ENCODE measurements at places on chromosomes 7 and 10. TPM values are rescaled to one million over a fixed set of nuclear protein-coding genes. Genes with fewer than 3 reads are reported as not detected.

- no peak for DNase-seq
Measured at GRCh38 chr7:130063036-130063435, 7.3 kb upstream of the KLHDC10 start.

Gene NPFFR1
- total RNA-seq = not detected

GRCh38 chr7:70165477-70166170 is 567.3 kb downstream of the AUTS2 start:
- DNase-seq = no peak

Gene CUL1
- 39.7 TPM for total RNA-seq

- peak; percentile 53 for DNase-seq
Measured at GRCh38 chr10:1109795-1110673, 53.8 kb downstream of the WDR37 start.

Gene PANK1
- 9.6 TPM for total RNA-seq

- DNase-seq = no peak
Measured at GRCh38 chr10:97766996-97767924, 4.5 kb downstream of the SFRP5 start.

DNA sequence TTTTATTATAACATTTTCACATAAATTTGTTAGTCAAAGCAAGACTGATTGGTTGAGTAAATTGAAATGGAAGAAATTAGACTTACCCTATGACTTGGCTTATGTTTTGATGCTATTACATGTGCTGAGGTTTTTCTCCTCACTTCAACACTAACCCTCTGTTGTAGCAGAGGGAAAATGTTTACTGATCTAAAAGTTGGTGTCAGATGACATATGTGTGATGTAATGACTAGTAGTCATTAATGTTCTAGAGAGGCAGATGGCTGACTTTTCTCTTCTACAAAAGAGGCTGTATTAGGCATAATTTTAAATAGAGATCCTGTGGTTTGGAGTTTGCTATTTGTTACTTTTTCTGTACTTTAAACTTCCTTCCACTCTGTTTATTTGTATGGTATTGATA is 266.0 kb downstream of the BBS9 start:
- no peak for DNase-seq

- DNase-seq = no peak
Measured at GRCh38 chr7:129882531-129882930, 70.2 kb downstream of the UBE2H start.

- DNase-seq = no peak
Measured at GRCh38 chr7:100584054-100584682, 1.8 kb downstream of the LRCH4 start.

- peak; percentile 13 for DNase-seq
Measured at GRCh38 chr7:92075455-92076158, 58.7 kb downstream of the CYP51A1 start.

Gene CLEC2L
- total RNA-seq = not detected

DNA sequence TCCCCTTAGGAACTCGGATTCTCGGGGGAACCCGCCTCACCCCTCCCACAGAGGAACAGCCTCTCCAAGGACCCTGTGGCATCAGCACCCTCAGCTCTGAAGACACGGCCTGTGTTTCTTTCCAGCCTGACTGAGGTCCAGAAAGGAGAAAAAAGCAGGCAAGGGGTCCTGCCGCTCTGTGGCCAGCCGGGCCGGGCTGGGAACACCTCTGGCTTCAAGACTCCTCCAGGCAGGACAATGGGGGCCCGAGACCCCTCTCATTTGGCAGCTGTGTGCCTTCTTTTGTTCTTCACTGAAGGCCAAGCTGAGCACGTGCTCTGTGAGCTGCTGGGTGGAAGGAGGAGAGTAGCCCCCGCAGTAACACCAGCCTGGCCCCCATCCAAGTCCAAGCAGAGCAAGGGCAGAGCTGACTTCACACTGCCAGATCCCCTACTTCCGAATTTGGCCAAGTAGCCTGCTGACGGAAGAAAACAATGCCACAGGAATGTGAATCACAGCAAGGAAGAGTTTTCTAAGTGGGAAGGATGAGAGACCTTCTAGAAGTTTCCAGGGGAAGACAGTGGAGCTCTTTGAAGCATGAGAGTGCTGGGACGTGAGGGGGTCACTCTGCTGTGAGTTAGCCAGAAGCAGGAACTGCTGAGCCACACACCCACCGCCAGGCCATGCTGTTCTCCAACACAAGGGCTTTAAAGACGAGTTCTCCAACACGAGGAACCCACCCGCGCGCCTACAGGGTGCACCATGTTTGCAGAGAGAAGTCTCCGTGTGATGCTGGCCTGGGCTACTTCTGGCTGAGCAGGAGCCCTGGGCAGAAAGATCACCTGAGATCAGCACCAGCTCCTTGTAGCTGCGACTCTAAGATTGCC is 3.1 kb downstream of the CNPY1 start:
- DNase-seq = no peak

DNA sequence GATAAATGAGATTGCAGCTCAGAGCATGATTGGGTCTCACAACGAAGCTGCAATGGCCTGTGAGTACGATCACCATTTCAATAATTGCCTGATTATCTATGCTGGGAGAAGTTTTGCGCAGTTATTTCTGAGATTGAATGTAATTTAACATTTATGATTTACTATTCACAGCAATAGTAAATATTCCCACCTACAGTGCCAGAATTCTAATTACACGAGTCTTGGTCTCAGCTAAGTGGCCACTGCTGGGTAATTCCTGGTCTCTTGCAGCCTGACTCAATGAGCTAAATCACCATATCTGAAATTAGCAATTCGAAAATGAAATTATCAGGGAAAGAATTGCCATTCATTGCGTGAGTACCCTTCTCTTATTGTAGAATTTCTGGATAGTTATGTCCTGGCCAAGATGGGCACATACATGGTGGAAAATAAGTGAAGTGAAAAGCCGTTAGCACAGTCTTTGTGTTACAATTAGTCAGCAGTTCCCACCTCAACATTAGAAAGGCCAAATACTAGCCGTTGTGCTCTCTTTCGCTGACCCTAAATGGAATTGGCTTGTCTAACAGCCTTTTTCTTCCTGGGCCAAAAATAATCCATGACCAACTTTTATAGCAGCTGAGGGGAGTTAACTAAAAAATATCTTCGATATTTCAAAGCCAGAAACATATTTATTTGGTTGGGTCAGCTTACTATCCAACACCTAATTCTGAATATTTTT is 681.0 kb upstream of the C7orf33 start:
- no peak for DNase-seq

- DNase-seq = no peak
Measured at GRCh38 chr7:47253650-47254080, 328.2 kb downstream of the TNS3 start.

DNA sequence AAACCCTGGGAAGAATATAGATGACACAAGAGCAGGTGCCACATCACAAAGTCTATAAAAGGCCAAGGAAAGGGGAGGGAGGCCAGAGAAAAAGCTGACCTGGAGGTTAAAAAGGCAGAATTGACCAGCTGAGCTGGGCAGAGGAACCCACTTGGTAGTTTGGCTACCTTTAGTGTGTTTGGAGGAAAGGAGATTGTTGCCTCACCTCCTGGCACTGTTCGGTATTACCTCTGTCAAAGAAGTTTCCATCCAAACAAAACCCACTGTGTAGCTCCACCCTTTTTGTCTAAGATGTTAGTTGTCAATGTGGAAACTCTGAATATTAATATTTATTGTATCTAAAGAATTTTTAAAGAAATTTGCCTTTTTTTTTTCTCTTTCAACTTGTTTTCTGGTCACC is 23.4 kb downstream of the ENTPD7 start:
- DNase-seq = no peak

Gene PON1
- total RNA-seq = 0.26 TPM

DNA sequence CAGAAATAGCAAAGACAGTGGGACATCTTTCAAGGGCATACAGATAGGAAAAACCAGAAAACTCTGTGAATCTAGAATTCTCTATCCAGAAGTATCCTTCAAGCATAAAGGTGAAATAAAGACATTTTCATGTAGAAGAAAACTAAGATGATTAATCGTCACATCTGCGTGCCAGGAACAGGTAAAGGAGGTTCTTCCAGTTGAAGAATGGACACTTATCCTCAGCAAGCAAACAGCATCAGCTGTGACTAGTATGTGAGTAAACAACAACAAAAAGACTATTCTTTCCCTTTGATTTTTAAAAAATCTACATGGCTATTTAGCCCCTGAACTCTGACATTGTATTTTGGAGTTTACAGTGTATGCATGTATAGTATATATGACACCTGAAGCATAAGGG is 124.9 kb downstream of the LRMDA start:
- no peak for DNase-seq

DNA sequence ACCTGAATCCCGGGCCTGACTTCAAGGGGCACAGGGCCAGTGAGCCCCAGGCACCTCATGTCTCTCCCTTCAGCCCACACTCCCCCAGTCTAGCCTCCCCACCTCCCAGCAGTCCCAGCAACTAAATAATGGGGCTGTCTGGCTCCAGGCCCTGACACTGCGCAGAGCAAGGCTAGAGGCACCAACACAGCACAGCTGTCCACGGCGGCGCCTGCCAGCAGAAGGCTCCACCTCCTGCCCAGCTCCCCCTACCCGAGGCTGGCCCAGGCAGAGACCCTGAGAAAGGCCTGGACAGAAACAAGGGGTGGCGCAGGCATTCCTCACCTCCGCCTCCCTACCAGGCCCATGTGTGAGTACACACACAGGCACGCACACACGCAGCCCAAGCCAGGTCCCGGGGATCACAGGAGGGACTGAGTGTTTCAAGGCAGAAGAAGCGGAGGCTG is 6.1 kb downstream of the KCNH2 start:
- no peak for DNase-seq

GRCh38 chr10:68106656-68107055 is 2.6 kb upstream of the MYPN start:
- no peak for DNase-seq

DNA sequence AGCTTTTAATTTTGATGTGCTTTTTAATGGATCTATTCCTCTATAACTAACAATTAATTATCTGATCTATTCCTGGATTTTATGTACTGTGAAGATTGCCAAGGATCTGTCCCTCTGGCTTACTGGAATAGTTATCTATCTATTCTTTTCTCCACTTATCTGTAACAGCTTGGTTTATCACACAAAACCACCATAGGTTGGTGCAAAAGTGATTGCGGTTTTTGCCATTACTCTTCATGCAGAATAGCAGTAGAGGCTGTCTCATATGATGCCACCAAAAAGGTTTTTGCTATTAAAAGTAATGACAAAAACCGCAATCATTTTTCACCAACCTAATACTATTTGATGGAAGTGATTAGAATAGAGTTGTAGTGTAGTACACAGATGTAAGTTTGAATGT is 115.7 kb downstream of the PDE1C start:
- no peak for DNase-seq

GRCh38 chr10:85433248-85433647 is 933.3 kb downstream of the GRID1 start:
- DNase-seq = no peak

DNA sequence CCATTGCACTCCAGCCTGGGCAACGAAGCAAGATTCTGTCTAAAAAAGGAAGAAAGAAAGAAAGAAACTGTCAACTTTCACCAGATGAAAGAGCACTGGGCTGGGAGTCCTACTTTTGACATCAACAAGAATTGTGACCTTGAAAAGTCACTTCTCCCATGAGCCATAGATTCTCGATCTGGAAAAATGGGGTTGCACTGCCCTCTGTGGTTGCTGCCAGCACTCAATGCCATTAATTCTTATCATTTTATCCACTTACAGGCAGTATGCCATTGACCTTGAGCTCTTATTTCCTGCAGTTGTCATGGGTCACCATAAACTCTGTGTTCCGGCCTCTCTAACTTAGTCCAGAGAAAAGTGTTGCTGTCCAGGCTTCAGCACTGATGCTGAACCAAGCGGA is 137.2 kb downstream of the NOC3L start:
- DNase-seq = no peak

DNA sequence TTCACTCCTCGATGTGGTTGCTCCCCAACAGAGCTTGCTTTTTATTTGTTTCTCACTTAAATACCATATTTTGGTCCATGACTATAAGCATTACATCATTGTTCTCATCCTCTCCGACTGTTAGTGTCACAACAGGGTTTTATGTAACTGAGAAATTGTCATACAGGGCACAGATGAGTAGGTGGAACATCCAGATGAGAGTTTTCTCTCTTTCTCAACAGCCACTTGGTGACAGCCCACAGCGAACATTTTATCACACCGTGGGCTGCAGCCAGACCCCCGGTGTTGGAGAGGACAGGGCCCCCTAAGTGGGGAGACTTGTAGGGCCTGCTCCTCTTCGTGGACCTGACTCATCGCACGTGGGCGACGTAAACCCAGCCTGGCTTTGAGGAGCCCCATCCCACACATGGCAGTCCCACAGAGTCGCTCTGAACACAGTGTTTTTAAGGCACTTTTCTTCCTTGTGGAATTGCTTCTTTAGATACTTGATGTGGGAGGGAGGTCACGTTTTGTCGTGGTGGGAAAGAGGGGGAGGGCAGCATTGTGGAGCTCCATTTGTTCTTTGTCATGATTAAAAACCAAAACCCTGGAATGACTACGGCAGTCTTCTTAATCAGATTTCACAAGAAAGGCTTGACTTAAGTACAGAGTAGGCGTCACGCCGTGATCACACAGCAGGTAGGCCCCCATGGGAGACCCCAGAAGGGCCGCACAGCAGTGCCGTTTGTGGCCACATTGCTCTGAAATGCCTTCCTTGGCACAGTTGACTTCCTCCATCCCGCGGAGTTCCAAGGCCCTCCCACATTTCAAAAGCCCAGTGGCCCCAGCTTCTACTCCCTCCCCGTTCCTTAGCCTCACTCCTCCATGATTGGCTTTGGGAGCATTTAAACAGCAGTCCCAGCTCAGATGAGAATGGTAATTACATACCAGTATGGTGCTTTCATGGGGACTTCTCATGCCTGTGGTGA is 220.6 kb downstream of the CCDC3 start:
- no peak for DNase-seq

Gene EPHA1
- total RNA-seq = 0.21 TPM

DNA sequence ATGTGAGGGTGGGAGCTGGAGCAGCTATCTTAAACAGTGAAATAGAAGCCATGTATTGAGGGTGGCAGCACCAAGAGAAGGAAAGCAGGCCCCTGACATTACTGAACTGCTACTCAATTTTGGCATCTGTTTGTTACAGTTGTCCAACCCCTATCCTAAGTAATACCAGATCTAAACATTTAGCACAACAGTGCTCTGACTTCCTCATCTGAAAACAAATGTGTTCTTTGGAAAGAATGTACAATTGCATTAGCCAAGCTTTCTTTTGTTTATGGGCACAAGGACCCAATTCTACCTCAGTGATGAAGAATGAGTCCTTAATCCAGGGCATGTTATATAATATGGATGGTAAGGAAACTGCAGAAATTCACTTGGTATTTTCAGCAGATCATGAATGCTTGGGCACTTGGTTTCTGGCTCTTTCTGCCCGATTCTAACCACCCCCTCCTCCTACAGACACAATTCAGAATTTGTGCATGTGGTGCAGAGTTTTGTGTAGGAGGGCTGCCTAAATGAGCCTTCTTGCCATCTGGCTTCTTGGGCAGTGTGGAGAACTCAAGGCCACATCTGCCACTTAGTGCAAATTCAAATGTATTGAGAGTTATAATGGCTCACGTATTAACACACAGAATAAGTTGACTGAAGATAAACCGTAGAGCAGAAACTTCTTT is 36.9 kb upstream of the KMT2E start:
- DNase-seq = no peak
